CD4-positive, alpha-beta T cell treated with Interleukin-2 at 100 ng/mL for 4 hours (primary cell): ENCODE measurements at places on chromosomes 2 and 18.
A peak's percentile ranks its signal among the peaks of the same experiment; 100 is the strongest.

- DNase-seq = no peak
Observed at GRCh38 chr2:23685181-23685580, 241.7 kb downstream of the ATAD2B start.

DNA sequence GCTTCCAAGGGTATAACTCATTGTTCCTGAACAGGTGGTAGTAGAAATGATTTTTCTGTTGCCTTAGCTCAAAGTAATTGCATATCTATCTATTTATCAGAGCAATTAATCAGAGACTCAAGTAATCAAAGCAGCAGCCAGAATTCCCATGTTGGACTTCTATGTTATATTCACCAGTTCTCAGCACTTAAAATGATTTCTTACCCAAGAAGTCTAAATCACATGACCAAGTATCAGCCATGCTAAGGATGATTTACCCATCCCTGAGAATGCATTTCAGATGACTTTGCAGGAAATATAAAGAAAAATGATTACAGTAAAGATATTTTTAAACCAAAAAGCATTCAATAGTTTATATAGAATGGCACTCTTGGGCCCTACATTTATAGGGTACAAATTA lies 352.2 kb downstream of the NUP35 start:
- DNase-seq = no peak

GRCh38 chr2:44326548-44327264 lies 34.6 kb downstream of the PREPL start:
- no peak for DNase-seq

DNA sequence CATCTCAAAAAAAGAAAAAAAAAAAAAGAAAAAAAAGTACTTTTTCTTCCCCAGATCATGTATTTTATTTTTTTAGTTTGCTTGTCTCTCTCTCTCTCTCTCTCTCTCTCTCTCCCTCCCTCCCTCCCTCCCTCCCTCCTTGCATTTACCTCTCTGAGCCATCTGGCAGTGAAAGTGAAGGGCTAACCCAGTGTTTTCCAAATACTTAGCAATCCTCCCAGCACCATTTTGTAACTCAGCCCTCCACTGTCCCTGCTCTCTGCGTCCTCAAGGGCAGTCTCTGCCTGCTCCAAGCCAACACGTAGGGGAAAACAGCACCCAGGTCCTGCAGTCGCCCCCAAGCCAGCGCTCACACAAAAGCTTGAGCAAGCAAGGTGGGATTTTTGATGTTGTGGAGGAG lies 19.6 kb upstream of the TEX44 start:
- no peak for DNase-seq

GRCh38 chr2:143936848-143937722 lies 582.8 kb downstream of the ZEB2 start:
- no peak for DNase-seq

DNA sequence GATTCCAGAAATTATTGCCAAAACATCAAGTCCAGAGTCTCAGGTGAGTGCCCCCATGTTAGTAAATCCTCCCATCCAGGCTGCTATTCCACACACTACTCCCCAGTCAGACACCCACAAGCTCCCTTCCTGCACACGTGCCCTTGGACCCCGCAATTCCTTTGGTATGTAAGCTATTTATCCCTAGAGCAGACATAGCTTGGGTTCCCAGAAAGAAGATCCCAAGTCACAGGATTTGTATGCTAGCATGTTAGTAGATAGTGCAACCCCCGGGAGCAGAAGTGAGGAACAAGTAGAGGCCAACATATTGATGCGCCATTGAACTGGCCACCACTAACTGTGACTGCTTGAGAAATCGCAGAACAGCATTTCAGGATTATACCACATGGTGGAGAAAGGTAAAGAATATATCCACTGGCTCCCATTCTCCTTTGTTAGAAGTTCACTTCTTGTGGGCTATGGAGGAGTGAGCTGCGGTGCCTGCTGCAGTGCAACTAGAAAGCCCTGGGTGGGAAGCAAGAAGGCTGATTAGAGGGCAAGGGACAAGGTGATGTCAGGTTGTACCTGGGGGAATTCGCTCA lies 137.5 kb upstream of the CHAC2 start:
- DNase-seq = no peak

GRCh38 chr2:143258126-143258892 lies 129.1 kb downstream of the ARHGAP15 start:
- DNase-seq = peak; percentile 80

- DNase-seq = no peak
Observed at GRCh38 chr2:181363164-181363563, 94.0 kb upstream of the ITGA4 start.

GRCh38 chr2:213161759-213162515 lies 10.5 kb upstream of the IKZF2 start:
- DNase-seq = no peak

DNA sequence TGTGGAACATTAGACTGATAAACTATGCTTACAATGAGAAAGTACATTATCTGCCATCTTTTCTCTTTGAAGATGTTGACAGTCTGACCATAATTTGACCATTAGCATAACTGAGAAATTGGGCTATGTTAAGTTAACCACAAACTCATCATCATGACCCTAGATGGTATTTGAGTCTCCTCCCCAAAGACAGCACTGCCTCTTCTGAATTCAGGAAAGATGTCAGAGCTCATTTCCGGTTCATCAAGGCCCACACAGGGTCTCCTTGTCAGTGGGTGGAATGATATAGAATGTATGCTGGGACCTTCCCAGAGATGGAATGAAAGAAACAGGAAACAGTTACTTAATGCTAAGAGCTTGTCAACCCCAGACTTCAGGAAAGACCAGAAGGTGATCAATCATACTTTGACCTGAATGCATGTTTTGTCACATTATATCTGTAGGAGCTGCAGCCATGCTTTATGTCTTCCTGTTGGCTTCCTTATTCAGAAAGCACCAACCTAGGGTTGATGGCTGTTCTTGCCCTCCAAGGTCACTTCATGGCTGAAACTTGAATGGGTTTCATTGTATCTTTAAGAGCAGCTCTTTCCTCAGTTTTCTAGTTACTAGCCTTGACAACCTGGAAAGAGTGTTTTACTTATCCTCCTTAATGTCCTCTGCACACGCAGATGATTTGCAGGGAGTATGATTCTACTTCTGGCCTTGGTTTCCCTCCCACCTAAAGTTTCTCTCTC lies 99.1 kb upstream of the NEUROD1 start:
- no peak for DNase-seq
